ENCODE measurements at places on chromosomes 16 and 17.

DNA sequence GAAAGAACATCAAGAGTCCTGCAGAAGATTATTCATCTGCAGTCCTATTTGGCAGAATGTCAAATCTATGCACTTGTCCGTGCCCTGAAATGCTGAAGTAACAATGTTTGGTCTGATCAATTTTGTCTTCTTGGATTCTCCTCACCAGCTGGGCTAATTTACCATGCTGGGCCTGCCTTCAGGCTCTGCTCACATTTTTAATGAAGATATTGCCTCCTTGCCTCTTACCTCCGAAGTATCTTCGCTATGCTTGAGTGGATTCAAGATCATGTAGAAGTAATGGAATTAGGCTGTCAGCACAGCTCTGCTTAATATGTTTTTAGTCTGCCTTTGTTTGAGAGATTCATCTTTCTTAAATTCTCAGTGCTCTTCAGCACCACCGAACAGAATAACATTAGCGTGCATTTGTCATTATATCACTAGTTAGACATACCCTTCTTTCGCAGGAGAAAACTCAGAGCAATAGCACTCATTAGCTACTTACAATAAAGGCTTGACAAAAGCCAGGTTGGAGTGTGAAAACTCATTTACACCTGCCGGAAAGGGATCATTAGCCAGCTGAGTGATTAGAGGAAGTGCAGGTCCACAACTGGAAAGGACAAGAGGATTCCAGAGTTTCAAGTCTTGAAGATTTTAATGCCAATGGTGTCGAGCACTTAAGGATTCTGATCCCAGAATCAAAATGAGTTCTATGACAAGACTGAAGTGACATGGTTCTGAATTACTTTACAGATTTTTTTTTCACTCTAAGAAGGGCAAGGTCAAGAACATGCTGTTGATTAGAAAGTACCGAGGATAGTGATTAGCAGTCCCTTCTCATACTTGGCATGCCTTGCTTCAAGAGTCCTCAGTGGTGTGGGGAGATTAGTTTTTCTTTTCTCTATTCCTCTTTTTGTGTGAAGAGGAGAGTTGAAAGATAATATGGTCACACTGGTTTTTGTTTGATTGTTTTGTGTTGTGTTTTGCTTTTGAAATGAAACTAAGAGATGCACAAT lies 405.6 kb upstream of the TOM1L1 start:
- no peak for DNase-seq

DNA sequence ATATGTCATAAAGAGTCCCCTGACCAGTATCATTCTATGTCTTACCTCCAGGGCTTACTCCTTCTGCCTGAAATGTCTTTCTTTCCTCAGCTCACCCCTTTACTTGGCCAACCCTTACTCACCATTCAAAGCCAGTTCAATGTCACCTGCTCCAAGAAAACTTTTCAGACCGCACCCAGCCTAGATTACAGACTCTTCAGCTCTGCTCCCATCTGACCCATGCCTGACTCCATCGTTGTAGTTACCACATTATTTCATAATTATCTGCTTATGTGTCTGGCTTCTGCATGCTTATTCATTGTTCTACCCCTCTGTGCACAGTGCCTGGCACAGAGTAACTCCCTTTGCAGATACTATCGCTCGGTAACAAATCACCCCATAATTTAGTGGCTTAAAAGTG lies 62.5 kb upstream of the TOB1 start:
- DNase-seq = no peak

DNA sequence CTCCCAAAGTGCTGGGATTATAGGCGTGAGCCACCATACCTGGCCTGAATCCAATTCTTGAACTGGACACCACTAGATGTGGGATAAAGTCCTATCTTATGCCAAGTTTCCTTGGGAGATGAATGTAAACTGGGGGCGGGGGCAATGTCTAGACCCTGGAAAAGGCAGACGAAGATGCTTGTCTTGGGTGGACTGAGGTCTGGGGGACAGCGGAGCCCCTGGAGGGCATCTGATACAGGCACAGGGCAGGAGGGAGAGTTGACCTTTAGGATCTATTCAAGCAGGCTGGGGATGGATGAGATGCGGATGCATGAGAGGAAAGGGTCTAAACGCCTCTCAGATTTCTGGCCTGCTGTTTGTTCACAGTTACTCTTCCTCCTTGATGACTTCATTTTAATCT lies 11.7 kb downstream of the C1QTNF1 start:
- DNase-seq = no peak

GRCh38 chr17:17993366-17993765 lies 20.7 kb downstream of the DRC3 start:
- no peak for DNase-seq
